ENCODE measurements at places on chromosomes 4 and X.
A peak's percentile ranks its signal among the peaks of the same experiment; 100 is the strongest.

GRCh38 chr4:138939960-138940359, 75.6 kb upstream of the NOCT start:
- no peak for DNase-seq

GRCh38 chr4:170425521-170426143, 335.9 kb upstream of the AADAT start:
- DNase-seq = no peak

GRCh38 chr4:37826295-37827029, at the start of gene PGM2:
Gene PGM2 (plus strand): TSS chr4:37826686. CDS start chr4:37826733, 47 bp downstream.
- DNase-seq = peak; percentile 84

DNA sequence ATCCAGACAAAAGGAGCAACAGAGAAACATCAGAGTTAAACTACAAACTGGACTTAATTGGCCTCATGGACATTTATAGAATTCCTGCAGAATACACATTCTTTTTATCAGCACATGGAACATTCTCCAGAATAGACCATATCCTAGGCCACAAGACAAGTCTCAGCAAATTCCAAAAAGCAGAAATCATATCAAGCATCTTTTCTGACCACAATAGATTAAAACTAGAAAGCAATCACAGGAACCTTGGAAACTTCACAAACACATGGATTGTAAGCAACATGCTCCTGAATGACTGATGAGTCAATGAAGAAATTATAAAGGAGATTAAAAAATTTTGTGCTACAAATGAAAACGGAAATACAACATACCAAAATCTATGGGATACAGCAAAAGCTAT, 526.7 kb downstream of the PCDH7 start:
- DNase-seq = no peak

- DNase-seq = no peak
Observed at GRCh38 chr4:116913451-116913850, 171.9 kb downstream of the TRAM1L1 start.

GRCh38 chrX:111168314-111168713, 72.3 kb downstream of the PAK3 start:
- no peak for DNase-seq

DNA sequence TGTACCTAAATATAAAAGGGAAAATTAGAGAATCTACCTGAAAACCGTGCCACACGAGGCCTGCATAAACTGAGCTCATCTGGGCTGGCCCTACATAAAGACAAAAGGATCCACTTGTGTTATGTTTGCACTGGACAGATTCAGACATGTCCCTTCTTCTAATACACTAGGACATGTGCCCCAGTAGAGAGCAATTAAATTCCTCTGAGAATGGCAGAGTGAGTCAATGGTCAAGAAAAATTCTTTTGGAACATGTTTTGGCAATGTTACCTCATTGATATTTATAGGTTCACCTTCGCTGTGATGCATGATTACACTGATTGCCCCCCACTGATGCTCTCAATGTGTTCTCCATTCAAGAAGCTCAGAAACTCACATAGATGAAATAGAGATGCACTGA, 95.2 kb downstream of the MANBA start:
- DNase-seq = no peak

DNA sequence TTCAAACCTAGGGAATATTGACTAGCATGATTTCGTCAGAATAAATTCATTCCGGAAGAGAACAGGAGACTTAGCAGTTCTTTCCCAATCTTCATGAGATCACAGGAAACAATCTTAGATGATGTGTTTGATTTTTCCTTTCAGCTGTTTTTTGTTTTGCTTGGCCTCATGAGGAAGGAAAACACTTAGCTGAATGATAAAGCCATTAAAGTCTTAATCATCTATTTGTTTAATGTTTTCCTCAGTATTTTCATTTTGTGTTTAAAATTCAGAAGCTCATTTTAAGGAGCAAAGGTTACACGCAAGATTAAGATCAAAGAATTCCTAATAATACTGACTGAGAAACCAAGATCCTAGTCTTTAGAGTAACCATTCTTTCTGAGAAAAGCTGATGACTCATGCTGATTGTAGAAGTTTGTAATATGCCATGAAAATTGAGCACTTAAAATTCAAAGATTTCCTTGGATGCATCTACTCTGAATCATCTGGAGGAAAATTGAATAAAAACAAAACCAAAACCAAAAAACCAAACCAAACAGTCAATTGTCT, 15.4 kb upstream of the TBC1D19 start:
- DNase-seq = no peak

Data from stimulated activated CD4-positive, alpha-beta T cell treated with anti-CD3 and anti-CD28 coated beads, Interleukin-1b, Interleukin-23, amount 100 ng/mL, for 1 hour (primary cell).